ENCODE measurements at places on chromosomes 5 and 9.

DNA sequence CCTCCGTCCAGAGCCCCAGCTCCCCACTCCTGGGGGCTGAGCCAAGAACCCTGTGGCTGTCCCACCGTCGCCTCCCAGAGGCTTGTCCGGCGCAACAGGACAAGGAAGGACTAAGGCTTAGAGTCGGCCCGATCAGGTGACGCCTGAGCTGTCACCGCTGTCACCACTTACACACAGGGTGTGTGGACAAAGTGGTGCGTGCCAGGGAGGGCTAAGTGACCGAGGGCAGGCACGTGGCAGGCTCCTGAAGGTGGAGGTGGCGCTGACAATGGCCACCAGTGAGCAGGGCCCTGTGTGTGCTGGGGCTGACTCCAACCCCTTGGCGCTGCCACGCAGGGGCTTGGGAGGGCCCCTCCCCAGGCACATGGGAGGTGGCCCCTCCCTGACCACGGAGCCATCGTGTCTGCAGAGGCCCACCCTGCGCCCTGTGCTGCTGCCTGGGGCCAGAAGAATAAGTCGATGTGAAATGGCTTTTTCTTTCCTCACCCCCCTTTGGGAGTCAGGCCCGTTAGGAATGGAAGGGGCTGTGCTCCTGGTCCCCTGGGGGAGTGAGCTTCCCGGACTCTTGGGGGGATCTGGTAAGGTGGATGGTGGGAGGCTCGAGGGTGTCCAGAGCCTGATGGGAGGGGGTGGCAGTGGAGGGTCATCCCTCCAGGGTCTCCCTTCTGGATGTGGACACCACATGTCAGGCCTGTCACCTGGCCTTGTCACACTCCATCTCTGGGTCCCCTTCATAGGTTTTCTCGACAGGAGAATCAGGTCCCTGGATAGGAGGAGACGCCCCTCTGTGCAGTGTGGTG is 2.6 kb upstream of the GPSM1 start:
- DNase-seq = no peak

DNA sequence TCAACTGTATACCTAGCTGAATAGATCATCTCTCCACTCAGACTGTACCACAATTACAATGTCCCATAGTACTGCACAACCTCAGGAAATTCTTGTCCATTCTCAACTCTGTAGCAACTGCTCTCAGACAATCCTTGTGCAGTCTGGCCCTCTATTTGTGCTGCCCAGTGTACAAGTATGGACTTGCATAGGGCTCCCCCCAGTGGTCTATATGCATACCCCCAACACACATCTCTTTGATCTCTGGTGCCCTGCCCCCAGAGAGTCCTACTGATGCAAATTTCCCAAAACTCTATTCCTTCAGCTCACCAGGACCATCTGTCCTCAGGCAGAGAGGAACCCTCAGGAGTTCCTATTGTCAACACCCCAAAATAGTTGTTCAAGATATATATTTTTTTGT is 205.3 kb downstream of the SLCO4C1 start:
- DNase-seq = no peak

- no peak for DNase-seq
Measured at GRCh38 chr9:122393284-122393983, 22.6 kb downstream of the PTGS1 start.

DNA sequence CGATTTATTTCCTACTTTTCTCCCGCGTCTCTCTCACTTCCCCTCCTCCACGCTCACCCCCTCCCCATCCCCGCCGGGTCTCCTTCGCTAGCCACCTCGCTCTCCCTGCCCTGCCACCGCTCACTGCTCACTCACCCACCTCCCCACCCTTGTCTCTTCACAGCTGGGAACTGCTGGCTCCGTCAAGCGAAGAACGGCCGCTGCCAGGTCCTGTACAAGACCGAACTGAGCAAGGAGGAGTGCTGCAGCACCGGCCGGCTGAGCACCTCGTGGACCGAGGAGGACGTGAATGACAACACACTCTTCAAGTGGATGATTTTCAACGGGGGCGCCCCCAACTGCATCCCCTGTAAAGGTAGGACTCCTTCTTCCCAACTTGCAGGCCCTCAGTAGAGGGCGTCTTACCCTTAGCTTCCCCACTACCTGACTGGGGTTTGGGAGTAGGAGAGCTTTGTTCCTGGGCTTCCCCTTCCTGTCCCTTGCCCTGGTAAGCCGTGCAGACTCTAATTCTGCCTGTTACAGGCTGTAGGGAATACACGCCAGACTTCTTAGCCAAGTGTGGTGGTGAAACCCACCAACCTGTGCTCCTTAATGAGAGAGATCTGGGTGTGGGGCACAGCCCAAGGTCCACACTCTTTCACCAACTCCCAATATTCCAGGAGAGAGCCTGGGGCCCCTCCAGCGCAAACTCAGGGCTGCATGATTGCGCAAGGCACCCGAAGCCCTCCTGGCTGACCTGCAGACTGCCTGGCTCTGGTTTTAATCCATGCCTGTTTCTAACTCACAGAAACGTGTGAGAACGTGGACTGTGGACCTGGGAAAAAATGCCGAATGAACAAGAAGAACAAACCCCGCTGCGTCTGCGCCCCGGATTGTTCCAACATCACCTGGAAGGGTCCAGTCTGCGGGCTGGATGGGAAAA is 2.5 kb downstream of the FST start:
- peak; percentile 80 for DNase-seq
